ENCODE measurements at places on chromosomes 7 and 10.

DNA sequence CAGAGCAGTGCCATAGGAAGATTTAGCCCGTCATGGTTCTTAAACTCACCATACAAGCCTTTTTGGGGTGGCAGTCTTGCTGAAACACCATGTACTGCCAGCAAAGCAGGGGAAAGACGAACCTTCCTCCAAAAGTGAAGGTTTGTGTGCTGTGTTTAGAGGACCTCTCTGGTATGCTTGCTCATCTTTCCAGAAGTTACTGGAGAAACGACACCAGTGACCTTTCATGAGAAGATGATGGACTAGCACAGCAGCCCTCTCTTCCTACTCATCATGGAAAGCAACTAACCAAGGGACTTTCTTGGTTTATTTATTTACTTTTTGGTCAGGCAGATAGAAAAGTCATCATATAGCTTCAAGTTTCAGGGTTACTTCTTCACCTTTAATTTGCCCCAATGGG, 247.4 kb downstream of the PTEN start:
- no peak for DNase-seq

GRCh38 chr10:16752099-16752498, 65.1 kb downstream of the RSU1 start:
- DNase-seq, result no peak

- DNase-seq, result no peak
Measured at GRCh38 chr10:69892406-69892805, 90.7 kb downstream of the COL13A1 start.

DNA sequence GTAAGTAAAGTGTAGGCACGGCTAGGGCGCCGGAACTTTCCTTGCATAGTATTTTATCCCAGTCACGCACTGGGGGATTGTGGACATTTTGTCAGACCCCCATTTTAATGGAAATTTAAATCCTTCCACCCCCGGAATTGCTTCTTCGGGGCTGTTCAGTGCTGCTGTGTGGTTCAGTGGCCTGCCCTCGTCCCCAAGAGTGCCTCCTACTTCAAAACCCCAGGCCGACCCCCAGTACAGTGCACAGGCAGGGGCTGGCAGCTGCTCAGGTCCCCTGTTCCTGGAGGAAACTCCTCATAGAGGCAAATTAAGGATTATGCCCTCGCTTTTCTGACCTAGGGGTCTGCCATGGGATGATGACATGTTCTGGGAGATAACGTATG, 94.5 kb downstream of the PTPRE start:
- DNase-seq, result no peak

DNA sequence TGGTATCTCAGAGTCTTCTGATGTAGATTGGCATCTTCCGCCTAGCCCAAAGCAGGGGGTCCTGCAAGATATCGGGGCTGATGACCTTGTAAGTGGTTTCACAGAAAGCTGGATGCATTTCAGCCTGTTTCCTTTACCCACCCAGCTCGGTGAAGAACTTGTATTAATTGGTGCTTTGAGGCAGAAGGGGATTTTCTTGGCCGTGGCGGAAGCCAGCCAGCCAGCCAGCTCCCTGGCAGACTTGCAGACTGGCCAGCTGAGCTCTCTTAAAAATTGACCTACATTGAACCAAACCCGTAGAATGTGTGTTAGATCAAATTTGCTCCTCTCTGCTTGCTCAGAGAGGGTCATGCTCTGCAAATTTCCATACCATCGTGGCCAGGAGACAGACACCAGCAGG, 218.4 kb downstream of the ADAM12 start:
- no peak for DNase-seq

- no peak for DNase-seq
Measured at GRCh38 chr10:124387078-124387874, 31.4 kb downstream of the OAT start.

- no peak for DNase-seq
Measured at GRCh38 chr10:55858730-55859129, 502.3 kb downstream of the ZWINT start.

GRCh38 chr7:149727899-149728476, 45.4 kb downstream of the ZNF467 start:
- no peak for DNase-seq

- no peak for DNase-seq
Measured at GRCh38 chr7:154646126-154647013, 356.6 kb downstream of the PAXIP1 start.

DNA sequence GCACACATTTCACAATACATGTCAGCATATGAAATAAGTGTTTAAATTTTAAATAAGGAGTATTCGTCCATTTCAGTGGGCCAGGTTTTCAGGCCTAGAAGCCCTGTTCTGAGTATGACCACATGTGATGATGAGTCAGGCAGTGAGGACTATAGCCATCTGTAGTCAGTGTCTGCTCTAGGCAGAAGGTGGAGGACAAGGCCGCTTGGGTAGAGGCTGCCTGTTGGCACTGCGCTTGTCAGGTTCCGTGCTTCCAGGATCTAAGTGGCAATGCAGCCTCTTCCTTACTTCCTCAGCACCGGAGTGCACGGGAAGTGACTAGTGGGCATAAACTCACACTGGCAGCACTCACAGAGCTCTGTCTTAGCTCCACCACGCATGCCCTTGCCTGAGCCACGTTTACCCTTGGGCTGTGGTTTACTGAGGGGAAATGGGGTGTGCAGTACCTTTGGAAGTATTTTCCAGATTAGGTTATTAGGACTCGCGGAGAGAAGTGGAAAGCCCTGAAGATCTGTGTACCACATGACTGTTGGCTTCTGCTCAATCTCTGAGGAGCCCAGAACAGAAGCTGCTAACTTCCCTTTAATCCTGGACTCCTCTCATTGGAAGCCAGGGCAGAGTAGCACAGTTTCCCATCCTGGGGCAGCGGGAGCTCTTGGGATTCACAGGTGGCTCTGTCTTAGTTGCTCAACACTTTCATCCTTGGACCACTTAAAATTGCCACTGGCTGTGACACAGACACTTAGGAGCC, 87.5 kb upstream of the GJD4 start:
- no peak for DNase-seq

GRCh38 chr7:43602256-43602655, 19.3 kb downstream of the STK17A start:
- no peak for DNase-seq

DNA sequence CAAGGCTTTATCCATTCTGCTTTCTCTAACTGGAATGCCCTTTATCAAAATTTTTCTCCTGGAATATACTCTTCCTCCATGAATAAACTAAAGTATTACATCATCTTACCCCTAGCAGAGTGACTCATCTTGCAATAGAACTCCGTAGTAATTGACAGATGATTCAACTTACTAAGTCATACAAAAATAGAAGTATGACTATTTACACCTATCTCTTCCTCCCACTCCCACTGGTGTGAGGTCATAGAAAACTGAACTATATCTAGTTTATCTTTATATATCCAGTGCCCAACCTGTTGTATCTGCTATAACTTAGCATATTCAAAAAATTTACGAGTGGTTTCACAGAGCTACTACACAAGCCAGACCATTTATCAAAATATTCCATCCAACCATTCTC, 26.1 kb downstream of the ABCB1 start:
- no peak for DNase-seq

DNA sequence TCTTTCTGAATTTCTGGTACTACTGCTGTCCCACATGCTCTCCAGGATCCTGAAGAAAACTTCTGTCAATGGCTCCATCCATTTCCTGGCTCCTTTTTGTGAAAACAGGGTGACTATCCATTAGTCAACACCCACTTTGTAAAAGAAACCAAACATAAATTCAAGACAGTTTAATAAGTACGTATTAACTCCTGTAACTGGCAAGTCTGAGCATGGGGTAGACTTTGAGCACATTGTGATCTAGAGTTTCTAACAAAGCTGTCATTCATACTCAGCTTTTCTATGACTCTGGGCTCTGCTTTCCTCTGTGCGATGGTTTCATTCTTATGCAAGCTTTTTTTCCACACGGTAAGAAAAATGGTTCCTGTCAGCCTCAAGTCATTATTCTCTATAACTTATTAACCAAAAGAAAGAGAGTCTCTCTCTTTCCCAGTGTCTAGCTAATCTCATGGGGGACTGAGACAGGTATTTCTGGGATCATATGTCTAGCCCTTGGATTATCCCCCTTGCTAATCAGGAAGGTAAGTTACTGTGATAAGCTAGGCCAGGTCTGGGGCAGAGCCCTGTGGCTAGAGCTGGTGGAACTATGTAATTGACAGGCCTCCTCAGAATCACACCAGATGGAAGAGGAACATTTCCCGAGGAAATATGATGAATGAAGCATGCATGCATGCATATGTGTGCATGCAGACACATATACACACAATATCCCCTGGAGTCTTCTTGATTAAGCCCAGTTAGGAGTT, 98.5 kb downstream of the GNAI1 start:
- DNase-seq, result no peak
